Foreskin keratinocyte (primary cell): ENCODE measurements at places on chromosomes 1 and 21. TPM values are rescaled to one million over a fixed set of nuclear protein-coding genes. Genes with fewer than 3 reads are reported as not detected.
A peak's percentile ranks its signal among the peaks of the same experiment; 100 is the strongest.

- peak; percentile 75 for DNase-seq
Measured at GRCh38 chr1:225454733-225455132, 26.9 kb upstream of the LBR start.

- DNase-seq: no peak
Measured at GRCh38 chr1:215241451-215241850, 158.9 kb downstream of the KCNK2 start.

NUP210L gene
- total RNA-seq: not detected in 2 replicates

DNA sequence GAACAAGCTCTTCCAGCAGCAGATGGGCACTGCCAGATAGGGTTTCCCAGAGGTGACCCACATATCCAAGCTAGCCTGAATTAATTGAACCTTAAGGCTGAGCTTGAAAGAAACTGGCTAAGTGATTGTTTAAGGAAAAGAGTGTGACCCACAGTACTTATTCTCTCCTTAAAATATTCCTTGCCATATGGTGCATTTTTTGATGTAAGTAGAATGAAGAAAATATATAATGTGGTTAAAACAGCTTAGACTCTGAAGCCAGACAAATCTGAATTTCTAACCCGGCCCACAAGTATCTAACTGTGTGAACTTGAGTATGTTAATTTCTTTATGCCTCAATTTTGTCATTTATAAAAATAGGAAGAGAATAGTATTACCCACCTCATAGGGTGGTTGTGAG lies 4.9 kb downstream of the PPP1R8 start:
- no peak for DNase-seq

GRCh38 chr1:161531986-161532643 lies 7.8 kb downstream of the HSPA6 start:
- no peak for DNase-seq

GRCh38 chr1:5620997-5621396 lies 371.2 kb downstream of the NPHP4 start:
- peak; percentile 12 for DNase-seq
